CD8-positive, alpha-beta memory T cell (primary cell): ENCODE measurements at places on chromosomes 2 and 18. TPM values are rescaled to one million over a fixed set of nuclear protein-coding genes. Genes with fewer than 3 reads are reported as not detected.
A peak's percentile ranks its signal among the peaks of the same experiment; 100 is the strongest.

C18orf32 gene
- 25.4 TPM for total RNA-seq

PAX8 gene
- total RNA-seq = 2.3 TPM

C1GALT1C1L gene
- not detected for total RNA-seq

GRCh38 chr2:148300544-148300943 is 279.7 kb downstream of the MBD5 start:
- no peaks in the 10 kb centered on the region for H3K27me3 ChIP-seq
- no peaks in the 10 kb centered on the region for H3K36me3 ChIP-seq
- H3K4me1 ChIP-seq = no peaks in the 10 kb centered on the region
- DNase-seq = no peak
- H3K27ac ChIP-seq = no peak overlapping the region

DNA sequence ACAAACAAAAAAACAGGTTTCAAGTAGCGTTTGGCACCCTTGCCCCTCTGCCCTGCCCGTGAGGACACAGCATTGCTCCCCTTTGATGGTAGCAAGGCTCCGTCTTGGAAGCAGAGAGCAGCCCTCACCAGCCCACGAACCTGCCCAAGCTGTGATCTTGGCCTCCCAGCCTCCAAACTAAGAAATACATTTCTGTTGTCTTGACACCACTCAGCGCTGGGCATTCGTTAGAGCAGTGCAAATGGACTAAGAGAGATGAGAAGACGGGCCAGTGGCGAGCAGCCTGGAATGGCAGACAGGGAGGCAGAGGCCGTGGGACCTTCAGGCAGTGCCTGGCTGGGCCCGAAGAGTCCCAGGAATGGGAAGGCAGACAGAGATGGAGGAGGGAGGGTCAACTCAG is 109.8 kb downstream of the SH3BP4 start:
- DNase-seq = no peak
- peaks cover 4% of the 10 kb centered on the region for H3K27me3 ChIP-seq
- H3K4me3 ChIP-seq = no peak overlapping the region
- no peaks in the 10 kb centered on the region for H3K36me3 ChIP-seq

GNAL gene
- total RNA-seq = 0.04 TPM

DNA sequence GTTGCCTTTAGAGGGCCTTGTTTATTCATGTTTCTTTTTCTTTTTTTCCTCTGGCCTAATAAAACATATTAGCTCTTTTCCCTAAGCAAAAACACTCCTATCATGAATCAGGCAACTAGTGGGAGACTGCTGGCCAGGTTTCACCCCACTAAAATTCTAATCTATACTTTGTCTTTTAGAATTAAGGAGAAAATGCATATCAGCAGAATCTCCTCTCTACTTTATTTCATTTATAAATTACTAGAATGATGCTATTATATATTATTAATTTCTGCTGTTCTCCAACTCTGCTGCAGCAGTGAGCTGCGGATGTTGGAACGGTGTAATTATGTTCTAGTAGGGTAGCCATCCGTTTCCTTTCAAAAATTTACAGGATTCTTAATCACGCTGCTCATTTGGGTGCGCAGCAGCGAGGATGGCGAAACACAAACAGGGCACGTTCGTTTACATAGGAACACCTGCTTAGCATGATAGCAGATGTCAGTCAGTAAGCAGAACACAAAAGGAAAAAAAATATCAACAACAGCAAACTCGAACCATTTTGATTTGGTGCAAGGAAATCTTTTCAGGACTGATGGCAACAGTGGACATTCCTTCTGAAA is 30.5 kb downstream of the ZEB2 start:
- H3K4me1 ChIP-seq = peaks cover 10% of the 10 kb centered on the region
- no peaks in the 10 kb centered on the region for H3K27me3 ChIP-seq
- DNase-seq = no peak
- H3K36me3 ChIP-seq = no peaks in the 10 kb centered on the region
- H3K4me3 ChIP-seq = no peak overlapping the region

GRCh38 chr2:187188783-187189631 is 259.0 kb downstream of the CALCRL start:
- no peak overlapping the region for H3K4me3 ChIP-seq
- no peaks in the 10 kb centered on the region for H3K36me3 ChIP-seq
- H3K27me3 ChIP-seq = no peaks in the 10 kb centered on the region
- no peak overlapping the region for H3K27ac ChIP-seq
- DNase-seq = no peak

GRCh38 chr2:158025255-158025996 is 76.2 kb upstream of the UPP2 start:
- no peak overlapping the region for H3K27ac ChIP-seq
- DNase-seq = no peak
- no peaks in the 10 kb centered on the region for H3K36me3 ChIP-seq
- no peaks in the 10 kb centered on the region for H3K27me3 ChIP-seq

DNA sequence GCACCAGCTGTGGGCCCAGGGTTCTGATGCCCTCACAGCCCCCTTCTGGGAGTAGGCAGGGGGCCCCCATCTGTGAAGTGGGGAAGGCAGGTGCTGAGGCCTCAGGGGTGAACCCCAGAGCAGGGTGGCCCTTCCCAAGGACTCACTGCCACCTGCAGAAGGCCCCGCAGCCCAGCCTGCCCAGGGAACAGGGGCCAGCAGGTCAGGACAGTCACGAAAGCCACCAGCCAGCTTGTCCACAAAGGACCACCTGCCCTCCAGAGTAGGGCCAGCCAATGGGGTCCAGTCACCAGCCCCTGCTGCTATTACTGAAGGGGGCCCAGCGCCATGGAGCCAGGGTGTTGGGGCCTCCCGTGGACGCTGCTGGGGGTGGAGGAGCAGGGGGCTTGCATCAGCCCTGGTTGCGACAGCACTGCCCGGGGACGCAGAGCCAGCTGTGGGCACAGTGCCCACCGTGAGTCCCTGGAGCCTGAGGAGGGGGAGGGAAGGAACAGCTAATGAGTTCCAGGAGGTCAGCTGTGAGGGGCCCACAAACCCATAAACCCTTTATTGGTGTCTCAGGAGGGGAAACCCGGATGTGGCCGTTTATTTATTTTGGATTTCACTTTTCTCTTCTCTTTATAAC is 11.5 kb upstream of the SNED1 start:
- no peaks in the 10 kb centered on the region for H3K36me3 ChIP-seq
- H3K4me1 ChIP-seq = no peaks in the 10 kb centered on the region
- no peak overlapping the region for H3K27ac ChIP-seq
- no peaks in the 10 kb centered on the region for H3K27me3 ChIP-seq
- DNase-seq = no peak
- no peak overlapping the region for H3K4me3 ChIP-seq

DNA sequence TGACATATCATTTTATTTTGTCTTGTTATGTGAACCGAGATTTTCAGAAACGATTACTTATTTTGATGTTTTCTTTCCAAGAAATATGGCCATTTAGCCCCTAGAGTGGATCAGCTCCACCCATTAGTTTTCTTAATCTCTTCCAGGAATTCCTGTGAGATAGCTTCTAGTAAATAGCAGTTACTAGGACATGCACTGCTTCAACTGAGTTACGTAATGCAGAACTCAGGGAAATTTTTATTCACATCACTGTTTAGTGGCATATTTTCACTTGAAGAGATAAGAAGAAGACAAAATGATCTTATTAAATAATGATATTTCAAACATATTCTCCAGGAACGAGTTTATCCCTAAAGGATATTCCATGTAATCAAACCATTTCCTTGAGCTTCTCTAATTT is 573.5 kb upstream of the CNTNAP5 start:
- H3K36me3 ChIP-seq = no peaks in the 10 kb centered on the region
- H3K4me3 ChIP-seq = no peak overlapping the region
- no peaks in the 10 kb centered on the region for H3K27me3 ChIP-seq

GPC1 gene
- 2.4 TPM for total RNA-seq

GRCh38 chr2:950080-950966 is at the start of gene SNTG2:
Gene SNTG2 (plus strand): TSS chr2:950849. CDS start chr2:950997, 148 bp downstream.
- H3K27ac ChIP-seq = no peak within 1 kb of the TSS
- H3K4me3 ChIP-seq = peak within 1 kb of the TSS; percentile 25
- H3K36me3 ChIP-seq = no peaks in the 10 kb centered on the region
- DNase-seq = peak; percentile 20

KLHL41 gene
- total RNA-seq = 0.27 TPM

DNA sequence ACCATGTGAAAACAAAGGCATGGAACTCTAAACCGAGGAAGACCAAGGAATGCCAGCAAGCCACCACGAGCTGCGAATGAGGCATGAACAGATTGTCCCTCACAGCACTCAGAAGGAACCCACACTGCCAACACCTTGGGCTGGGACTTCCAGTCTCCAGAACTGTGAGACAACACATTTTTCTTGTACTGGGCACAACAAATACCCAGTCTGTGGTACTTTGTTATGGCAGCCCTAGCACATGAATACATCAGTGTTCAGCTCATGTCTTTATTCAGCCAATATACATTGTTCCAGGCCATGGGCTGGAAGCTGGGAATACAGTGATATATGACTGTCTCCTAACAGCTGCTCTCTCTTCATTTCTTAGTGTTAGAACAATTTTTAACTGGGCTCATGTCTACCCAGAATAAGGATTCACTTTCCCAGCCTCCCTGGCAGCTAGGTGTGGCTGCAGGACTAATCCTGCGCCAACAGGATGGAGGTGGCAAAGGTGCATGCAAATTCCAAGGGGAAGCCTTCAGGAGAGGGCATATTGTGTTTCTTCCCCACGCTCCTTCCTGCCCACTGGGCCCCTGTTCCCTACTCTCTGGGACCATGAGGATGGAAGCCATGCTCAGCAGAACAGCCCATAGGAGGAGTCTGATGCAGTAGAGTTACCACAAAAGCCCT is 59.6 kb downstream of the STPG4 start:
- H3K27ac ChIP-seq = no peak overlapping the region
- H3K4me3 ChIP-seq = no peak overlapping the region
- no peaks in the 10 kb centered on the region for H3K36me3 ChIP-seq

- no peak for DNase-seq
- no peaks in the 10 kb centered on the region for H3K4me1 ChIP-seq
- peaks cover 27% of the 10 kb centered on the region for H3K27me3 ChIP-seq
Measured at GRCh38 chr2:104868505-104868866, 14.6 kb downstream of the POU3F3 start.

DNA sequence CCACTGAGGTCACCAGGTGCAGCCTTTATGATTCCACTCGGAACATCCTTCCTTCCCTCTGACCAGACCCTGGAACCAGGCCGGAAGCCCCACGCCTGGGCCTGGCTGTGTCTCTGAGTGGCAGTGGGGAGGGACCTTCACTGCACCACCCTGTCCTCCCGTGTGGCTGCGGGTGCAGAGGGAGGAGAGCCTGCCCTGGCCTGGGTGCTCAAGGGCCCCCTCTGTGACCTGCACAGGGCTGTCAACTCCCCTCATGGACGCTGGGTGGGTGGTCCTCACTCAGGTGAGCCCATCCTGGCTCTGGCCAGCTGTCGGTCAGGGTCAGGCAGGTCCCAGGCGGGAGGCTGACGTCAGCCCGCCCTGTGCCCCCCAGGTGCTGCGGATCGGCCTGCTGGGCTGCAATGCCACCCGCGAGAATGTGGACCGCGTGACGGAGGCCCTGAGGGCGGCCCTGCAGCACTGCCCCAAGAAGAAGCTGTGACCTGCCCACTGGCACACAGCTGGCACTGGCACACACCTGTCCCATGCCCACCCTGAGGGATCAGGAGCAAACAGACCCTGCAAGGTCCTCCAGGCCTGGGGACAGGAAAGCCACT is 9.8 kb downstream of the AGXT start:
- no peaks in the 10 kb centered on the region for H3K27me3 ChIP-seq
- no peaks in the 10 kb centered on the region for H3K36me3 ChIP-seq
- no peaks in the 10 kb centered on the region for H3K4me1 ChIP-seq
- H3K27ac ChIP-seq = no peak overlapping the region
- no peak overlapping the region for H3K4me3 ChIP-seq

TMEM163 gene
- not detected for total RNA-seq

GRCh38 chr2:63576546-63576945 is 11.7 kb downstream of the WDPCP start:
- H3K27ac ChIP-seq = no peak overlapping the region
- no peaks in the 10 kb centered on the region for H3K36me3 ChIP-seq

GRCh38 chr2:95158891-95159619 is 593 bp downstream of the ZNF514 start:
- H3K36me3 ChIP-seq = peaks cover 6% of the 10 kb centered on the region
- peak overlapping the region; percentile 75 for H3K4me3 ChIP-seq
- H3K4me1 ChIP-seq = peaks cover 14% of the 10 kb centered on the region

DNA sequence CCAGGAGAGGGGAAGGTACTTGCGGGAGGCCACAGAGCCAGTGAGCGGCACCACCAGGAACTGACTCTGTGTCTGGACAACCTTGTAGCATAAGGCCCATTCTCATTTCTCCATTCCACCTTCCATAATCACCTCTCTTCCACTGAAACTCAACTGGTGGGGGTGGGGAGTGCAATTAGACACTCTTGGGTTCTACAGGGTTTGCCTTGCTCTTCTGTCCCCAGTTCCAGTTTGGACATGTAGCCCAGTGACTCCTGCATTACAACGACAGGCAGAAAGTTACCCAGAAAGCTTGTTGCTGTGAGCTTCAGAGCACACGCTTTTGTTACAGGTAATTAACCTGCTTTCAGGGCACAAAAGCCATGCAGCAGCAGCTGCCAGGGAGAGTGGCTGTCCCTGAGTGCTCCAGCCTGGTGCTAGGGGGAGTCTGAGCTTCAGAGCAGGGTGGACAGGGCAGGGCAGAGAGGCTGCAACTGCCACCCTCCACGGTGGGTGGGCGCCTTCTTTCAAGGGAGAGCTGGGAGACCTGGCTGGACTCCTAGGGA is 65.2 kb downstream of the COPS8 start:
- no peak for DNase-seq
- H3K4me1 ChIP-seq = no peaks in the 10 kb centered on the region
- H3K4me3 ChIP-seq = no peak overlapping the region
- H3K27me3 ChIP-seq = no peaks in the 10 kb centered on the region

GRCh38 chr18:63135101-63135500 is 184.5 kb downstream of the BCL2 start:
- no peak overlapping the region for H3K27ac ChIP-seq
- no peaks in the 10 kb centered on the region for H3K36me3 ChIP-seq
- H3K4me3 ChIP-seq = no peak overlapping the region

ANKRD23 gene
- 3.9 TPM for total RNA-seq

GRCh38 chr2:88081924-88082608 is 14.4 kb downstream of the SMYD1 start:
- H3K36me3 ChIP-seq = no peaks in the 10 kb centered on the region
- no peak overlapping the region for H3K4me3 ChIP-seq
- H3K27me3 ChIP-seq = no peaks in the 10 kb centered on the region
- H3K27ac ChIP-seq = no peak overlapping the region

- H3K27me3 ChIP-seq = no peaks in the 10 kb centered on the region
- no peak overlapping the region for H3K27ac ChIP-seq
- H3K36me3 ChIP-seq = peaks cover 10% of the 10 kb centered on the region
- H3K4me3 ChIP-seq = no peak overlapping the region
Measured at GRCh38 chr2:240556553-240557100, 1.2 kb downstream of the ANKMY1 start.

CROCC2 gene
- not detected for total RNA-seq

DNA sequence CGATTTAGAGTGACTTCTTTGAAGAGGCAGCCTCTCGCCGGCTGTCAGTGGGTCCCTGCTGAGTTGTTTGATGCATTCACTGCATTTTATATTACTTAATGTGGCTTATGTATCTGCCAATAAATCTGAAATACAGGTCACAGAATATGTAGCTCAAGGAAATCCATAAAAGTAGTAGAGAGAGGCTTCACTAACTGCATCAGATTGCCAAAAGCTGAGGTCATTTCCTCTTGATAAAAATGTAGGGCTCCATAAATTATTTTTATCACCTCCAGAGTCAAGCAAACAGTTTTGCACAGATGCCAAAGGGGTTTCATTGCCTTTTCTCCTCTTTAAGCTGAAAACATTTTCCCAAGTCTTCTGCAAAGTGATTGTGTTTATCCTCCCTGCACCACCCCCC is 36.5 kb upstream of the CCDC93 start:
- H3K4me3 ChIP-seq = no peak overlapping the region
- DNase-seq = no peak
- H3K27ac ChIP-seq = no peak overlapping the region
- no peaks in the 10 kb centered on the region for H3K4me1 ChIP-seq

- H3K27me3 ChIP-seq = no peaks in the 10 kb centered on the region
- H3K27ac ChIP-seq = no peak overlapping the region
- H3K4me1 ChIP-seq = no peaks in the 10 kb centered on the region
- H3K36me3 ChIP-seq = no peaks in the 10 kb centered on the region
- no peak for DNase-seq
Measured at GRCh38 chr2:107380912-107381311, 445.8 kb upstream of the RGPD4 start.
